Cardiac ventricle fibroblast (primary cell): ENCODE measurements at places on chromosomes 3 and 15. TPM values are rescaled to one million over a fixed set of nuclear protein-coding genes. Genes with fewer than 3 reads are reported as not detected.

Gene CPB1
- not detected in 2 replicates for total RNA-seq

Gene GPR62
- total RNA-seq: 0.12 TPM in 1 of 2 replicates, not detected in the other

Gene KIF15
- 0.59 and 1.8 TPM in 2 replicates for total RNA-seq

Gene SLC28A1
- not detected in 2 replicates for total RNA-seq

Gene SLC33A1
- total RNA-seq: 31.6 and 46.6 TPM in 2 replicates

Gene GCSAM
- not detected in 2 replicates for total RNA-seq
